ENCODE measurements at places on chromosomes 4 and X.

DNA sequence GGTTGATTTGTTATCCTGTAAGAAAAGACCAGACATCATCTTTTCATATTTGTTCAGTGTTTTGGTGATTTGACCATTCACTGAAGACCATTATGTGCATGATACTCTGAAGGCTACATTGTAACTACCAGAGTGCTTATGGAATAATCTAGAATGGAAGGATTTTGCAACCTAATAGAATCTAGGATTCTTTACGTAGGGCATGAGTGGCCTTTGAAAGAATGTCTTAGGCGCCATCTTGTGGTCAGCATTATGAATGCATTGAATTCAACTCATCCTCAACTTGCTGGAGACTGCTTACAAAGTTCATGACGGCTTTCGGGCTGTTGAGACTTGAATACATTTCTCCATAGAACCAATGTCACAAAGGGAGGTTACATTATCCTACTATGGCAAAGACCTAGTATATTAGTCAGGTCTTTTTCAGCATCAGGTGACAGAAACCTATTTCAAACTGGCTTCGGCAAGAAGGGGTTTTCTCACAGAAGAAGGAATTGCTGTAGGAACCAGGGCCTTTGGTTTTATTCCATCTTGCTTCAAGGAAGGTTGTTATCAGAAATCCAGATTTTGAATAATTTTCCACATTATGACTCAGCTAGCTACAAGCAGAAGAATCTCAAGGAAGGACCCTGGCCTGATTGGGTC lies 104.1 kb downstream of the GPAT3 start:
- peak; percentile 79 for ATAC-seq
- no peaks in the 10 kb centered on the region for H3K4me1 ChIP-seq
- no peaks in the 10 kb centered on the region for H3K36me3 ChIP-seq
- H3K27me3 ChIP-seq, result no peaks in the 10 kb centered on the region
- no peak overlapping the region for H3K27ac ChIP-seq

- H3K27ac ChIP-seq, result no peak overlapping the region
- no peaks in the 10 kb centered on the region for H3K36me3 ChIP-seq
- no peaks in the 10 kb centered on the region for H3K4me1 ChIP-seq
- no peaks in the 10 kb centered on the region for H3K27me3 ChIP-seq
- no peak overlapping the region for H3K4me3 ChIP-seq
Measured at GRCh38 chr4:124330045-124330444, 382.5 kb downstream of the ANKRD50 start.

DNA sequence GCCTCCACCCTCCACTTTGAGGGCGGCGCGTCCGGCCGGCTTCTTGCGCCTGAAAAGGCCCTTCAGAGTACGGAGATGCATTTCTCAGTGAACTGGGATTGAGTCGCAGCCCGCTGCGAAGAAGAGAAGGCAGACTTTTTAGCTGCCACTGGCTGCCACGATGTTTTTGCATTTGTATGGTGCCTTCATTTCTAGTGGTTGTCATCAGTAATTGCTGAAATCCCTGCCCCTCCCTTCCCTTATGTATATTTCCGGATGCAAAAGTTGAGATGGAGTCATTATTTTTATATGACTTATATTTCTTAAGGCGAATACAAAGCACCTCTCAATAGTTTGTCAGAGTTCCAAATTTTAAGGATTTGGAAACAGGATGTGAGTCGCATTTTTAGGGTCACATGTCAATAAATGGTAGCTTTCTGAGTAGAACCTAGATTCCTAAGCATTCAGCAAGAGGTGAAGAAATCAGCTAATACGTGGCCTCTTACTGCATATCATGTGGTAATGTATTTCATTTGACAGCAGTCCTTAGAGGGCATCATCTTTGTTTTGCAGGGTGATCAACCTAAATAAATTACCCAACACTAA lies 658 bp downstream of the ATP6AP2 start:
- H3K36me3 ChIP-seq, result no peaks in the 10 kb centered on the region
- H3K4me1 ChIP-seq, result no peaks in the 10 kb centered on the region
- ATAC-seq, result no peak
- peak overlapping the region; percentile 73 for H3K4me3 ChIP-seq

- H3K36me3 ChIP-seq, result no peaks in the 10 kb centered on the region
- H3K4me1 ChIP-seq, result peaks cover 36% of the 10 kb centered on the region
- peak; percentile 60 for ATAC-seq
- H3K27ac ChIP-seq, result peak overlapping the region; percentile 89
- H3K27me3 ChIP-seq, result no peaks in the 10 kb centered on the region
- no peak overlapping the region for H3K4me3 ChIP-seq
Measured at GRCh38 chr4:26048950-26049349, 134.9 kb downstream of the SMIM20 start.

- H3K4me1 ChIP-seq, result no peaks in the 10 kb centered on the region
- no peak overlapping the region for H3K4me3 ChIP-seq
- no peak for ATAC-seq
- H3K27ac ChIP-seq, result no peak overlapping the region
Measured at GRCh38 chrX:840556-840955, 210.0 kb downstream of the SHOX start.

DNA sequence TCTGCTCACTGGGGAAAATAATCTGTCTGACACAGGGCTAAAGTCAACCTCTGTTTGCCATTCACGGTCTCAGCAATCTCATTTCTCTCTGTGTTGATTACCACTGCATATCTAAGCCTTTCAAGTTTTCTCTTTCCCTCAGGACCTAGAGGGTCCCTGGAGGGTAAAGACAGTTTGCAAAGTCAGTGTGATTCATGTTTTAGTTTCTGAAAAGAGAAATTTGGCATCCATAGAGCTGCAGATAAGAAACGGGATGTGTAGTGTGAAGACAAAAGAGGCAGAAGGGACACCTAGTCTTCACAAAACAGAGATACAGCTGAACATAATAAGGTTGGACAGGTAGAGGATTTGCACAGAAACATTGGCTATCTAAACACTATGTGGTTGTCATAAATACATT lies 34.5 kb upstream of the KDR start:
- ATAC-seq, result no peak
- H3K27ac ChIP-seq, result no peak overlapping the region
- H3K27me3 ChIP-seq, result peaks cover 10% of the 10 kb centered on the region
- peaks cover 7% of the 10 kb centered on the region for H3K4me1 ChIP-seq

DNA sequence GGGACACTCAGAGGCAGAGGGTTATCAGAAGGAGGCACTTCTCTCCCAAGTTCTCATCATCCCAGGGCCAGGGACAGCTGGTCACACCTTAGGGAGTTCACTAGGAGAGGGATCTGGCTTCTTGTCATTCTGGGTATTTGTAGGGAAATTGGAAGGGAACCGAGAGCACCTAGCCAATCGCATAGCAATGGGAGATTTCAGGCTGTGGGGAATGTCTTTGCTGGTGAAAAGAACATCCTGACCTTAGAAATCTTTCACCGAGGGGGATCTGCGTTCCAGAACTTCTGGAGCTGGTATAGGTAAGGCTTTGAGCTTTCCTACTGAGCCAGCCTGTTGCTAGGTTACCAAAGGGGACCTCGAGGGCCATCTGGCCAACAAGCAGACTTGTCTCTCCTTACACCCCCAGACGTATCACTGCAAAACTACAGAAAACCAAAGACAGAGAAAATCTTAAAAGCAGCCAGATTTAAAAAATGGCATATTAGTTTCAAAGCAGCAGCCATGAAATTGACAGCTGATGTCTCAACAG lies 6.8 kb downstream of the HTT-AS start:
- no peak overlapping the region for H3K4me3 ChIP-seq
- ATAC-seq, result no peak
- no peaks in the 10 kb centered on the region for H3K27me3 ChIP-seq
- H3K36me3 ChIP-seq, result no peaks in the 10 kb centered on the region
